ENCODE measurements at places on chromosomes 12 and 14.

- DNase-seq = no peak
These were observed 42.7 kb upstream of the NID2 start for GRCh38 chr14:52111583-52111982.

DNA sequence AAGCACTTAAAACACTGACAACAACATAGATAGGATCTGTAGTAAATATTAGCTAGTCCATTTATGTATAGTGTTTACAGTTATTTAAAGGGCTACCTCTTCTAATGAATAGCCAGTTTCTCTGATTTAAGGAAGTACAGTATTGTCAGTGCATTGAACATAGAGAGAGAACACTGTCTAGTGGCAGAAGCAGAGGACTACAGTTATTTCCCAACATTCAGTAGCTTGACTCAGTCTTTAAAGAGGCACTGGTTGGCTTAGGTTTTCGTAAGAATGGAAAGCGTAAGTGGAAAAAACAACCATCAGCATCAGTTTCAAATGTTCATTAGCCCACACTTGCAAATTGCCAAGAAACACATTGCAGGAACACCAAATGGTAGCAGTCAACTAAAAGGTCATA, 125.0 kb upstream of the HMGA2 start:
- no peak for DNase-seq

- DNase-seq = no peak
These were observed 4.0 kb upstream of the SLC38A2 start for GRCh38 chr12:46376579-46376978.

DNA sequence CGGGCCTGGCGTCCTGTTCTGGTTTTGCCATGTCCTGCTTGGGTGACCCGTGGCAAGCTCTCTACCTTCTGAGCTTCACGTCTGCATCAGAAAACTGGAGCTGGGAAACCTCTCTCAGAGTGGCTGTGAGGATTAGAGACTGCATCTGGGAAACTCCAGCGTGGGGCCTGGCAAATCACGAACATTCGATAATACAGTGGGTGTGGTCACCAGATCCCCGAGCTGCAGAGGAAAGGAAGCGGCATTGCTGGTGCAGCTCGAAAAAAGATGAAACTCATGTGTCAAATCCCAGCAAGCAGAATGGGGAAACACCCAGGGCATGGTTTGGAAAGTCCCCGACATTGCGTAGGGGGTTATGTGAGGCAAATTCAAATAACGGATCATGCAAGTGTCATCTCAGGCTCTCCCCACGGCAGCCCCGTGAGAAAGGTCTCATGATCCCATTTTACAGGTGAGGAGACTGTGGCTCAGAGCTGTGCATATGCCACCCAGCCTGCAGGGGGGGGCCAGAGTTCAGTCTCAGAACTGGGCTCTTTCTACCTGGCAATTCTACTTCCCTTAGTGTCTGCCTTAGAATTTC, 98.1 kb upstream of the VRK1 start:
- DNase-seq = no peak

DNA sequence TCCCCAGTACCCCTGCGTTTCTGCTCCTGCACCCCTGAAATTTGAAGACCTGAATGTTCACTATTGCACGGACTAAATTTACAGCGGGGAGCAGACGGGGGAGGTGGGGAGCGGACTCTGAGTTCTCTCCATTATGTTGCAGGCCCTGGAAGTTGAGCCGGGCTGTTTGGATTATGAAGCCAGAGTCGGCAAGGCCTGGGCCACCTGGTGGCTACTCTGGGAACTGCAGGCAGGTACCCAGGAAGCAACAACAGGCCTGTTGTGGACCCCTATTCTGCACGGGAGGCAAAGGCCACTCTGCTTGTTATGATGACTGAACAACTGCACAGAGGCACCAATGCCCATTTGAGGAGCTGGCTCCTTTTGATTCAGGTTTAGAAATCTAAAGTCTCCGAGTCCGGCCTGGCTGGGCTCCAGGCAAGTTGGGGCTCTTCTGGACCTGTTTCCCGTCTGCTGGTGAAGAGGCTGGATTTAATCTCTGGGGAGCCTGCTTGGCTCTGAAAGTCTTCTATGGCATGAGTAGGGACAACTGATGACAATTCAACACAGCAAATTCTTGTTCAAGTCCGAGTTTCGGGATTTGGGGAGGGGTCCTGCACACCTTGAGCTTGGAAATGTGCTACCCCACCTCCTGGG, 34.1 kb upstream of the FAM181A start:
- DNase-seq = peak; percentile 35

- DNase-seq = no peak
These were observed 136.3 kb upstream of the PZP start for GRCh38 chr12:9344541-9344940.

GRCh38 chr14:77260631-77261030, 10.4 kb downstream of the NGB start:
- DNase-seq = no peak

GRCh38 chr14:69632593-69633151, 21.3 kb downstream of the SUSD6 start:
- peak; percentile 28 for DNase-seq

- DNase-seq = no peak
These were observed 60.4 kb downstream of the TMTC3 start for GRCh38 chr12:88202500-88202899.

DNA sequence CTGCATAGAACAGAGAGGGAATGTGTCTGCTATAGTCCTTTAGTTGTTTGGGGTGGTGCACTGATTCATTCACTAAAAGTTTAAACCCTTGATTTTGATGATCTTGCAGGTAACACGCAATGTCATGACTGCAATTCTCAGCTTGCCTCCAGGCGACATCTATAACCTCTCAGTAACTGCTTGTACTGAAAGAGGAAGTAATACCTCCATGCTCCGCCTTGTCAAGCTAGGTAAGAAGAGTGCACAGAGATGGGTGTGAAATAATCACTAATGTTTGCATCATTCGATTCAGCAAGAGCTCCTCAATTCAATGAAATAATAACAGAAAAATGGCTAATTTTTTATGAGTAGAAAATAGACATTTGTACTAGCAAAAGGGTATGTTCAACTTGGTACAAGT, 203.7 kb downstream of the PTPRO start:
- no peak for DNase-seq

- no peak for DNase-seq
These were observed 238.3 kb upstream of the OR4E1 start for GRCh38 chr14:21911877-21912276.

DNA sequence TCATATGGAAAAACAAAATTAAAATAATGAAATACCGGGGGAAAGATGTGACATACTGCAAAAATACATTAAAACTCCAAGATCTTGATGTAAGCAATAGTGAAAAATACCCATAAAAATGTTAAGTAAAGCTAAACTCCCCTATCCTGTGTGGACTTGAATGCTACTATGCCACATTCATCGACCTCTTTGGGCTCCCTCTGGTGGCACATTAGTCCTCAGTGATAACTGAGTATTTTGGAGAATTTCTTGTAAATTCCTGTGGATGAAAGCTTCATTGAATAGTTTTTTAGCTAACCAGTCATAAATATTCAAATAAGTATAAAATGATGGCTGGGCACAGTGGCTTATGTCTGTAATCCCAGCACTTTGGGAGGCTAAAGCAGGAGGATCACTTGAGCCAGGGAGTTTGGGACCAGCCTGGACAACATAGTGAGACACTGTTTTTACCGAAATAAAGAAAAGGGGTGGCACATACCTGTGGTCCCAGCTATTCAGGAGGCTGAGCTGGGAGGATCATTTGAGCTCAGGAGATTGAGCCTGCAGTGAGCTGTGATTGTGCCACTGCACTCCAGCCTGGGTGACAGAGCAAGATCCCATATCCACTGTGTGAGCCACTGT, 42.4 kb upstream of the SGPP1 start:
- DNase-seq = peak; percentile 45

GRCh38 chr12:4107911-4108697, 165.5 kb upstream of the CCND2 start:
- no peak for DNase-seq

DNA sequence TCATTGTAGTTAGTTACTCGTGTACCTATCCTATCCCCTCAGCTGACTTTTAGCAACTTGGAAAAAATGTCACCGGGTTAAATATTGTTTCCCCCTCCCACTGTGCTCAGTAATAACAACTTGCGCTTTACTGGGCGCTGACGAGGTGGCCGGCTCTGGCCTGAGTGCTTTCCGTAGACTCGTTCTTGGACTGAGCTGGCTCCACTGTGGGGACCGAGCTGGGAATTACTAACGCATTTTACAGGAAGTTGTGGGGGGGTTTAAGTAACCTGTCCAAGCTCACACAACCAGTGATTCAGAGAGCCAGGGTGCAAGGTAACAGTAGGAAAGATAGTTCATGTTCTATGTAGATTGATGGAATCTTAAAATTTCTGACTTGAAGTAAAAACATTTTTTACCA, 82.5 kb upstream of the KICS2 start:
- DNase-seq = no peak

- no peak for DNase-seq
These were observed 52.8 kb downstream of the TMTC3 start for GRCh38 chr12:88194868-88195267.

DNA sequence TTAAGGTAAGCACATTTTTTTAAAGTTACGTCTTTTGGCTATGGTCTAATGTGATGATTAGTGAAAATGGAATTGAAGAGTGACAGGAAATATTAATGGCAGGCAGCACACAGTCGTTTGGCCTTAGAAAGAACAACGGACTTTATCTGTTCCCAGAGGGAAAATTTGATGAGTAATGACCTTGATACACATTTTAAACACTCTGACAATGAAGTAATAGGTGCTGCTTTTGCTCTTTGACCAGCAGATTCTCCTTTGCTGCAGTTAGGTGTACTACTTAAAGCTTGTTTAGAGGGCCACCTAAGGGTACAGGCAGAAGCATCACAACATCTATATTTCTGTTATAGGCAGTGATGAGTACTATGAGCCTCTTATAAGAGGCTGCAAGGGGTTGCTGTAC, 27.1 kb upstream of the RNU6-8 start:
- peak; percentile 23 for DNase-seq

GRCh38 chr12:120130011-120130410, 13.5 kb upstream of the RAB35 start:
- DNase-seq = no peak

DNA sequence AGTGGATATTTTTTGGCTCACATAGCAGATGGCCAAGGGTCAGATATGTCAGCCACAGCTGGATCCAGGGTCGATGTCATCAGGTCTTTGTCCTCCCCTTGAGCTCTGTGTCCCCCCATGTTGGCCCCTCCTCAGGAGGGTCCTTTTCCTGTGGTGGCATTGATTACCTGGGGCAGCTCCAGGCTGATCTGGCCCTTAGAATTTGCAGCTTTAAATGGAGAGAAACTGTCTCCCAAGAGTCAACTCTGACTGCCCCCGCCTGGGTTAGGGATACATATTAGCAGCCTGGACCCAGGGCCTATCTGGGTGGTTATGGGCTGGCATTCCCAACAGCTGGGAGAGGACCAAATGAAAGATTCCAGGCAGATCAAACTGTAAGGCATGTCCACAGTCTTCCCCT, 330.5 kb downstream of the RGS6 start:
- no peak for DNase-seq

DNA sequence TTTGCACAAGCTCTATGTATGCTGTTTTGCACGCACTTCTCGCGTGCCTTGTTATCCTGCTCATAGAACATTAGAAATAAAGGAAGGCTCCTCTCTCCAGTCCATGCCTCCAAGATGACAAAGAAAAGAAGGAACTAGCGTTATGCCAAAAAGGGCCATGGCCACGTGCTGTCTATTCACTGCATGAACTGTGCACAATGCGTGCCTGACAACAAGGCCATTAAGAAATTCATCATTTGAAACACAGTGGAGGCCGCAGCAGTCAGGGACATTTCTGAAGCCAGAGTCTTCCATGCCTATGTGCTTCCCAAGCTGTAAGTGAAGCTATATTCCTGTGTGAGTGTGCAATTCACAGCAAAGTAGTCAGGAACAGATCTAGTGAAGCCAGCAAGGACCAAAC, 22.2 kb upstream of the PRMT8 start:
- no peak for DNase-seq

DNA sequence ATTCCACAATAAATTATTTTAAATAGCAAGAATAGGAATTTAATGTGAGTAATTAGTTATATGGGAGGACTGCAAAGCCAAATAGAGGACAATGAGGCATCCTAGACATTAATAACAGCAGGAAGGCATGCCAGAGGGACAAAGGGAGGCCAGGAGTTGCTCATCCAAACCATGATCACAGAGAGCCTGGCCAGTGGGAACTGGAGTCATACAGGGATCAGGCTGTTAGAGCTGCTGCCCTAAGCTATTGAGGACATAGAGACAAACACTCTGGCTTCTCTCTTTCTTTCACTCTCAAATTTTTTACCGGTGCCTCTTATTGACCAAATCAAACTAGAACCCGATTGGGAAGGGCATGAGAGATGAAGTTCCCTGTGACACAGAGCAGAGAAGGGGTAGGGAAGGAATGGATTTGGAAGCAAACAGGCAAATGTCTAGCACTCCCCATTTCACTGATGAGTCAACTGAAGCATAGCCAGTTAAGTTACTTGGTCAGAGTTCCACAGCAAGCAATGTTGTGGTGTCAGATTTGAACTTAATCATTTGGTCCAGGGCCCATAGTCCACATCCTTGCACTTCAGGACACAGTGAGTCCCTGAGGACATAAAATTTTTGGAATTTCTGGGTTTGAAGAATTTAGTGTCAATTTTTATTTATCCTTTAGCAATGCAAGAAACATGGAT, 17.9 kb upstream of the CFAP54 start:
- DNase-seq = no peak

DNA sequence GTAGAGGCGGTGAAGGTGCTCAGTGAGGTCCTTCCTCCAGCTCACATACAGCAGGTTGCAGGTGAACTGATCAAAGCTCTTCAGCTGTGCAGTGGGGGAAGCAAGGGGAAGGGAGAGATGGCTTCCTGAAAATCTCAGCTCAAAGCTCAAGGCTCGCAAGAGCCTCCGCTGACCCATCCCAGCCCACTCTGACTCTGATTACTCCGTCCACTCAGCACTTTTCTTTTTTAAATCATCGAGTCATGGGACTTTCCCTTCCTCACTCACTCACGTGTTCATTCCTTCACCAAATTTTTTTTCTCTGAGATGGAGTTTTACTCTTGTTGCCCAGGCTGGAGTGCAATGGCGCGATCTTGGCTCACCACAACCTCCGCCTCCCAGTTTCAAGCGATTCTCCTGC, 4.7 kb downstream of the ABCD4 start:
- no peak for DNase-seq

GRCh38 chr12:88310069-88310468, 168.0 kb downstream of the TMTC3 start:
- no peak for DNase-seq

GRCh38 chr14:54589076-54589475, 22.1 kb downstream of the SAMD4A start:
- no peak for DNase-seq

DNA sequence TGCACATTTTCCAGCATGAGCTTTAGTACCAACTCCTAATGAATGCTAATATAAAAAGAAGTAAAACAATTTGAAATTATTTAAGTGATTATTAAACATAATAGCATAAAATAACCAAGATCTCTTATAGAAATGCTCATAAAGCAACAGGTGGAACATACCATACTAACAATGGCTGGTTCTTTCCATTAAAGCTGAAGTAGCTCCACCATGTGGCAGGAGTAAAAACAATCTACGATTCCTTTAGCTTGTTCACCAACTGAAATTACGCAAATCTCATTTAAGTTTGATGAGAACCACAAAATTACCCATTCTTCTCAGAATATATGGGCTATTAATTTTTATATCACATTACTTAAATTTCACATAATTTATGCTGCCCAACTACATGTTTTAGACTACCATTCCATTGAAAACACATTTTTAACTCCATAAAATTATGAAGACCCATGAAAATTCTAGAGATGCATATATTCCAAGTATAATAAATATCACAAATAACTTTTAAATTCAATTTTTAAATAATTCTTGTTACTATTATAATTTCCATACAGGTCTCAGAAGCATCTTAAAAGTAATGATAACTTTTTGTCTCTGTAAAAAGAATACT, 213.6 kb downstream of the DAD1 start:
- DNase-seq = peak; percentile 85

All from NCI-H524 (cell line).